ENCODE measurements at places on chromosomes 5 and 9. TPM values are rescaled to one million over a fixed set of nuclear protein-coding genes. Genes with fewer than 3 reads are reported as not detected.

The SNAPC4 gene
- 7.0 TPM for total RNA-seq

The PRRC1 gene
- 75.3 TPM for total RNA-seq

DNA sequence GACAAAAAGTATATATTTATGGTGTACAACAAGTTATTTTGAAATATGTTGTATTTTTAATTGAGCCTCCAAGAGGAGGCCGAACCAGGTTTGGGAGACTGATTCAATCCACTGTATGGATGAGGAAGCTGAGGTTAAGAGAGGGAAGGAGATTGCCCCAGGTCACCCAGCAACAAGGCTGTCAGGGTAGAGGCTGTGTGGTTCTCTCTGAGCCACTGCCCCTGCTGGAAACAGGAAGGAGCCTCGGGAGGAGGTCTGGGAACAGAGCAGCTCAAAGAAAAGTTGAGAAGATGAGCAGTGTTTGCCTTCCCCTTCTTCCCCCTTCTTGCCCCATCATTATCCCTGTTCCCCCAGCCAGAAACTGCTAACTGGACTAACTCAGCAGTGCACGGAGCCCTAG, 6.6 kb upstream of the FAT2 start:
- H3K4me1 ChIP-seq = no peaks in the 10 kb centered on the region
- no peak overlapping the region for H3K4me3 ChIP-seq
- DNase-seq = no peak
- no peaks in the 10 kb centered on the region for H3K36me3 ChIP-seq

DNA sequence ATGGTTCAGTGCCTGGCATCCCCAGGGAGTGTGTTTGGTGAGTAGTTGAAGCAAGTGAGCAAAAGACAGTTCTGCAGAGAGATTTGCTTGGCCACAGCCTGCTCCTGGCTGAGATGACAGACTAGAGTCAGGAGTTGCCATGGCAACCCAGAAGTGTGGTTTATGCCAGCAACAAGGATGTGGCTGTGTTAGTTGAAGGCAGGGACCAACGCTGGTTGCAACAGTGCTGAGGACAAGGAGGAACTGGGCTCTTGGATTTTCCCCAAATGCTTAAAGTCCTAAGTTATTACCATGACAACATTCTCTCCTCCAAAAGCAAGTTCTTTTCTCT, 2.7 kb downstream of the NXNL2 start:
- no peak overlapping the region for H3K27ac ChIP-seq
- DNase-seq = peak; percentile 47
- H3K4me1 ChIP-seq = peaks cover 10% of the 10 kb centered on the region
- H3K27me3 ChIP-seq = no peaks in the 10 kb centered on the region
- H3K36me3 ChIP-seq = no peaks in the 10 kb centered on the region
- no peak overlapping the region for H3K4me3 ChIP-seq

DNA sequence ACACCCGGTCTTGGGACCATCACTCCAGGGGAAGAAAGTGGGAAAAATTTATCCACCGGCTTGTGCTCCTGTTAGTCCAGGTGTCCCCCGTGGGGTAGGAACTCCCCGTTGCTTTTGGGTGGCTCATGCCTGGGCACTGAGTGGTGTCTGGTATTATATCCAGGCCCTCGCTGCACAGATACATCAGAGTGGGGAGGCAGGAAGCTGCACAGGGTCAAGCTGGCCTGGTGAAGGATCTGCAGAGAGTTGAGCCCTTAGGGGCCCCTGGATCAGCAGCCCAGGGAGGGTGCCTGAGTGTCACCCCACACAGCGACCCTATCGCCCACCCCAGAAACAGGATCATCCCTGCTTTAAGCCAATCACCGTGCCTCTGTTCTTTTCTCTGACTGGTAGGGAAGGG, 24.4 kb upstream of the COL5A1 start:
- no peak overlapping the region for H3K4me3 ChIP-seq
- H3K27ac ChIP-seq = no peak overlapping the region
- no peaks in the 10 kb centered on the region for H3K27me3 ChIP-seq
- DNase-seq = no peak
- no peaks in the 10 kb centered on the region for H3K4me1 ChIP-seq

DNA sequence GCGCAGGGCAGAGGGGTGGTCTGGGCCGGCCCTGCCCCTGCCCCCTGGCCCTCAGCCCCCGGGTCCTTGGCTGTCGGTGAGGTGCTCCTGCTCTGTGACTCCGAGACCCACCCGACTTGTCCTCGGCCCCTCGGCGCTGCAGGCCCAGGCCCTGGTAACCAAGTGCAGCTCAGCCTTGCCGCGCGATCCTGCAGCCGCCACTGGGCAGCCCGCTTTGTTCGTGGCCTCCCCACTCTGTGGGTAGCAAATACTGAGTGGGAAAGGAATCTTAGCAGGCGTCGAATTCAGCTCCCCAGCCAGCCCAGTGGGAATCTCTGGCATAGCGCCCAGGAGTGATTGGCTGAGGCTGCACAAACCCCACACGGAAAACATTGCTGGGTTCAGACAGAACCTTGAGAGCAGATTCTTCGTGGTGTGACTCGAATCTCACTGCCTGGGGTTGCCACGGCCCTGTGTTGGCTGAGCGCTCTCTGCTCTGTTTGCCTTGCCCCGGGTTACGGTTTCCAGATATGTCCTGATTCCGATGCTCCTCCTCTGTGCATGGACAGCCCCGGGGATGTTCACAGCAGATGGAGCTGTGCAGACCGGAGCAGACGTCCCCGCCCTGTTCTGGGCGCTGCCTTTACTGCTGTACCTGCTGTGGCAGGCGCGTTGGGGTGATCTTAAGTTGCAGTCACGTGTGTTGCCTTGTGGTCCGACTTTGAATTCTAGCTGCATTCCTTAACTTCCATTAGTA, 13.4 kb upstream of the EXOC3 start:
- no peaks in the 10 kb centered on the region for H3K36me3 ChIP-seq
- DNase-seq = no peak
- no peak overlapping the region for H3K27ac ChIP-seq
- no peak overlapping the region for H3K4me3 ChIP-seq

DNA sequence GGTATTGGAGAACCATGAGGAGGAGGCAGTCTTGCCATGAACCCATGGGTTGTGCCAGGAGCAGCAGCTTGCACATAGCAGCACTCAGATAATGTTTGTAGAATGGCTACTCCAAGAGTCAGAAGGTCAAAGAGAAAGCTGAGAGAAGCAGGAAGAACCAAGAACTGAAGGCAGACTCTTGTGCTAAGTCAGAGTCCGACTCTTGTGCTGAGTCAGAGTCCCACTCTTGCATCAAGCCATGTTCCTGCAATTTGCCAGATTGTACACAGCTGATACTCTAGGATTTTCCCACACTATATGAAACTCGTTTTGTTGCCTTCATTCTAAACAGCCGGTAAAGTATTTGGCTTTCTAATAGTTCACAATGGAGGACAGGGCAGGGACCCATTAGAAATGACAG, 26.2 kb upstream of the HSPA9 start:
- peak; percentile 33 for DNase-seq
- no peak overlapping the region for H3K4me3 ChIP-seq
- H3K4me1 ChIP-seq = no peaks in the 10 kb centered on the region
- no peak overlapping the region for H3K27ac ChIP-seq
- no peaks in the 10 kb centered on the region for H3K27me3 ChIP-seq

DNA sequence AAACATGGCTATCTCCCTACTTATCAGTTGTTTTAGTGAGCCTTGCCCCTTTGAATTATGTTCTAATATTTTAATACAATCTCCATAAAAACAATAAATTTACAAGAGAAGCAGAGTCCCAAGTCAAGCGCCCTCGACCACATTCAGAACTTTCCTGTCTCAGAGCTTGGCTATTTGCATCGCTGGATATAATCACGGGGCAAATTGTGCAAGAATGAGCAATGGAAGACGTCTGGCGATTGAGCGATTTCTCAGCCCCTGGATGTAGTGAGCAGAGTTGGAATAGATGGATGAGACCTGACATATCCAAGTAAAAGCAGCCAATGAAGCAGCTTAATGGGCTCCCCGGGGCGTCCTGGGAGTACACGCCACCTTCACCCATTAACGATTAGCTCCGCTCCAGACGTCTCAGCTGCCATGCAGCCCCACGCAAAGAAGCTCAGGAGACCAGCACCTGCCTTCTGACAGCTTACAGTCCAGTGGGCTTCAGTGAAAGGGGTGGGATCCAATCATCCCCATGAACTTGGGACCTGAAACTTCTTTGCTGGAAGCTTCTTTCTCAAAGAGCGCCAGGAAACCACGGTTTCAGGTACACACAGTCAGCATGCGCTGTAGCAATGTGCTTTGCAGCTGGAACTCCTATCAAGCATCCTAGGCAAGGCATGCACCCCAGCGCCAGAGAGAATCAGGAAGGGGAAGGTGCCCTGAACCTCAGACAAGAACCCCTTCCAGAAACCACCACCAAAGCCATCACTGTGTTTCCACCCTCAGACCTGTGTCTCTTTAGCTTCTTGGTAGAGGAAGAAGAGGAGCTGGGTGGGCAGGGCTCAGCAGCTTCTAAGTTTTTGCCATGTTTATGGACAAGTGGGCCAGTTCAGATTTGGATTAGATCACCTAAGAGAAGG, 92.0 kb upstream of the IRX4 start:
- no peak overlapping the region for H3K27ac ChIP-seq
- H3K4me1 ChIP-seq = no peaks in the 10 kb centered on the region
- no peak for DNase-seq
- H3K36me3 ChIP-seq = no peaks in the 10 kb centered on the region

DNA sequence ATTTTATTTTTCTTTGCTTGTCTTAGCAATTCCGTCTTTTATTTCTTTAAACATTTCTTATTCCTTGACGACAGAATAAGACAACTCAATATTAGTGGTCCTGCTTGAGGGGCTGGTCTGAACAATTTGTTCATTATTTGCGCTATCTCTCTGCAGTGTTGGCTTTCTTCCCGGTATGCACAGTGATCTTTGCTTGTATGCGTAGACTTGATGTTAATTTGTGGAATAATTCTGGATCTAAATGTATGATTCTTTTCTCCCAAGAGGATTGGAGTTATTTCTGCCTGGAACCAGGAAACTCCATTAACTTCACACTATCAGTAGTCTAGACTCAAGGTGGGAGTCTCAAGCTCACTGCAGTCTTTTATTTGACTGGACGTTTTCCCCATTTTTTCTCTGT, 80.4 kb downstream of the KDM4C start:
- no peak for DNase-seq
- H3K27me3 ChIP-seq = no peaks in the 10 kb centered on the region
- no peak overlapping the region for H3K27ac ChIP-seq

DNA sequence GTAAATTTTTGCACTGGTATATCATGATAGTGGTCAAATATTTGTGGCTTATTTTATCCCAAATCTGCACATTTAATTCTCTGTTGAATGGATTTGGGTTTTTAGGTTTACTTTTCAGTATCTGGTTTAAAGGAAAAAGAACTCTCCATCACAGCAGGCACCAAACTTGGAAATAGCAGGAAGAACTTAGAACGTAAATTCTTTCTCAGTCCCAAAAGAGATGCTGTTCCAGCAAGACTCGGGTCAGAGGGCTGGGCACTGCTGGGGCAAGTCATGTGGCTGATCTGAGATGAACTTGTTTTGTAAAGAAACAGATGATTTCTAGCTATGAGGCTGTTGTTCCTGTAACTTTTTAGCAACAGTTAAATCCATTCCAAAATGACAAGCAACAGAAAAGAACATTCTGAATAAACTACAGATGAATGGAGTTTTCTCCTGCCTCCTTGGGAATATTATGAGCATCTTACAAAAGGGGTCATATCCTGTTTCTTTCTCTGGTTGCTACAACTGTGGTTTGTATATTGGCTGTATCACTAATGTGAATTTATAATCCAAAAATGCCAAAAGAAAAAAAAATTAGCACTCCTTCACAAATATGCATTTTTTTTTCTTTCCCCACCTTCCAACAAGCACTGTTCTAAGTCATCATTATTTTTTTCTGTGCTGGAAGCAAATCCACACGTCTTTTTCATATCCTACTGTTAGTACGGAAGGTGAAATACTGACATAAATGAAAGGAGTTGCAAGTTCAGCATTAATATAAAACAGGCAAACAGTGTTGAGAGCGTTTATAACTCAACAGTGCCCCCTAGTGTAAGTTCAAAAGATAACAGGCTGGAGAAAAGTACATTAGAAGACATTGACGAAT, 31.1 kb downstream of the OR2K2 start:
- no peaks in the 10 kb centered on the region for H3K27me3 ChIP-seq
- no peaks in the 10 kb centered on the region for H3K36me3 ChIP-seq
- H3K4me3 ChIP-seq = no peak overlapping the region
- no peak overlapping the region for H3K27ac ChIP-seq

DNA sequence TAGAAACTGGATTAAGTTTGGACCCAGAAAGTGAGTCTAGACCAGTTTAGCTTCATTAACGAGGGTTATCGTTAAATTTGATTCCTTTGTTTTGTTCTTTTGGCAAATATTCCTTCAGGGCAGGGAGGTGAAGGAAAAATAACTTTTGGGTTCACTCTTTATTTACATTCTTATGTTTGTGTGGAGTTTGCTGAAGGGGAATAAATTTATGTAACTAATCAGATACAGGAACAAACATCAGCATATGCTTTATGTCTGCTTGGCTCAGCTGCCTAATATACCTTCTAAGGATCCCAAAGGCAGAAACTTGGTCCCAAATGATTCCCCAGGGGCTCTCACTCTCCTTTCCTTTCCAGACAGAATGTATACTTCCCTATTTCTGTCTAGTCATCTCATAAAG, 132.4 kb downstream of the MCTP1 start:
- H3K4me3 ChIP-seq = no peak overlapping the region
- H3K27me3 ChIP-seq = no peaks in the 10 kb centered on the region
- H3K27ac ChIP-seq = no peak overlapping the region
- H3K36me3 ChIP-seq = no peaks in the 10 kb centered on the region
- DNase-seq = no peak

DNA sequence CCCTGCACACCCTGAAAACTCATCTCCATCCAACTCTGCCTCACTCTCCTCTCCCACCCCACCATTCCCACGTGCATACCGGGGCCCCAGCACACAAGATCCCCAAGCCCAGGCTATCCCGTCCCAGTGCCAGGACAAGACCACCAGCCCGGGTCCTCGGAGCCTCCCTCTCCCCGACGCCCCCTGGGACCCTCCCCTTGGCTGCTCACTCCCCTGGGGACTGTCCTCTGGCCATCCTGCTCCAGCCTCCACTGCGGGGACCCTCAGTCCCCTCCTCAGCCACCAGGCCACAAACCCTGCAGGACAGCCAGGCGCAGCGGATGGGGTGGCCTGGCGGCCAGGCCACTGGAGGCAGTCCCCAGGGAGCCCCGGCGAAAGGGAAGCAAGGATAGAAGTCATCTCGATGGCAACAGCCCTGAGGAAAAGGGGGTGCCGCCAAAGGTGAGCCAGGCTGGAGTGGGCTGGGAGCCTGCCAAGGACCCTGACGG, 62.8 kb downstream of the C9orf50 start:
- peaks cover 48% of the 10 kb centered on the region for H3K4me1 ChIP-seq
- no peaks in the 10 kb centered on the region for H3K36me3 ChIP-seq
- peak overlapping the region; percentile 39 for H3K27ac ChIP-seq
- H3K4me3 ChIP-seq = no peak overlapping the region
- H3K27me3 ChIP-seq = no peaks in the 10 kb centered on the region

GRCh38 chr9:36433386-36433785, 33.3 kb upstream of the RNF38 start:
- DNase-seq = no peak
- no peak overlapping the region for H3K27ac ChIP-seq
- H3K4me1 ChIP-seq = peaks cover 14% of the 10 kb centered on the region
- no peaks in the 10 kb centered on the region for H3K36me3 ChIP-seq
- no peak overlapping the region for H3K4me3 ChIP-seq
- no peaks in the 10 kb centered on the region for H3K27me3 ChIP-seq

Data from thyroid gland (tissue), 4 donors.